ENCODE measurements at places on chromosomes 2 and 18.

DNA sequence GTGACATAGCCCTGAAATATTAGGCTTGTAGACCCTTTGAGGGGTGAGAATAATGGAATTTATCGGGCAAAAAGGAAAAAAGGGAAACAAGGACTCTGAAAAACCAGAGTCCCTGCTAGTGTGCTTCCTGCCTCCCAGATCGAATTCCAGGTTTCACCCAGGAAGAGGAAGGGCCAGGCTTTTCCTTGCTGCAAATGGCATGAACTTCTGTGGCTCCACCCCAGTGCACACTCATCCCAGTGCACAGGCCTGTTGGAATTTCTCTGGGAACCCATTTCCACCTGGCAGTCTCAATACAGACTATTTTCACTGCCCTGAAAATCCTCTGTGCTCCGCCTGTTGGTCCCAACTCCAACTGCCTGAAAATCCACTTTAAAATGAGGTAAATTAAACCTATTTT lies 29.9 kb downstream of the C18orf54 start:
- DNase-seq, result no peak

GRCh38 chr2:226378753-226379705 lies 420.6 kb downstream of the IRS1 start:
- DNase-seq, result no peak

GRCh38 chr2:96485350-96485749 lies 19.8 kb downstream of the NEURL3 start:
- no peak for DNase-seq

DNA sequence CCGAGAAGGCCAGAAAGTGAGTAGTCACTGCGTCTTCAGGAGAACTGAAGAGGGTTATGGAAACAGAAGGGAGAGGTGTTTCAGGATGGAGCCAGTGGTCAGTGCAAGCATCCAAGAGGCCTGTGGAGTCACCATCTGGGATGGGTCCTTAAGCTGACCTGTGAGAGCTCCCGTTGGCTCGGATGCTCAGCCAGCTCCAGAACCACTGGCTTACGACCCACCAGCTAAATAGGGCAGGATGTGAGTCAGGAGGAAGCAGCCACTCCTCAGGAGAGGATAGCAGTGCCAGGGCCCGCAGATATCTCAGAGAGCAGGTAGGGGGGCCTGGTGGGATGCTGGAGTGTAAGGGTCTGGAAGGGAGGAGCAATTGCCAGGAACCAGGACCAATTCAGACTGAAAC lies 63.1 kb upstream of the B3GNT7 start:
- DNase-seq, result no peak

DNA sequence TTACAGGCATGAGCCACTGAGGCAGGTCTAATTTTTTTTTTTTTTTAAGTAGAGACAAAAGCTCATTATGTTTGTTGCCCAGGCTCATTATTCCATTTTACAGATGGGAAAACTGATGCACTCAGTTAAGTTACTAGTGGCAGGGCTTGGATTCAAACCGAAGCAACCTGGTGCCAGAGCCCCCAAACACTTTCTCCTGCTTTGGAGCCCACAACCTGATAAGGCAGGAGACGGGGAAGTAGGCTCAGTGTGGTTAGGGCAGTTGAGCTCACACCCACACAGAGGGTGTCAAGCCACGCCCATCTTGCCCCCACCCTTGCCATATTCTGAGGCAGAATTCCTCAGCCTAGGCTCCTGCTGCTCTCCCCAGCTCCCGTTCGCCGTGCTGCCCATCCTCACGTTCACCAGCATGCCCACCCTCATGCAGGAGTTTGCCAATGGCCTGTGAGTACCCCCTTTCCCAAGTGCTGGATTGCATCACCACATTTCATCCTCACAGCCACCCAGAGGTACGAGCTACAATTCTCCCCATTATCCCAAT lies 5.8 kb upstream of the CTDSP1 start:
- peak; percentile 88 for DNase-seq

DNA sequence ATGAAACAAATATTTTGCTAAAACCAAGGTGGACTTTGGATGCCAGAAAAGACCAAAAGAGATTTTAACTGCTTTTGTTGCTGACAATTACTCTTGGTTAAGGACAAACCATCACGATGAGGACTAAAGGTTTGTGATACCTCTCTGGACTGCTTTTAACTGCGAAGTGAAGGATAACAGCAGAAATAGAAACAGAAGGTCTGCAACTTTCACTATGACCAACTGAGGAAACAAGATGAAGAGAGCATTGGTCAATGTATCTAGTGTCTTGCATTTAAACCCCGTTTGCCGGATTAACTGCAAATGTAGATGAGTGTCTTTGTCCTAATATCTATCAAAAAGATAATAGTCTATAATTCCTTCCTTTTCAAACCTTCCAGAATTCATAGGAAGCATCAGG lies 541.7 kb downstream of the ERBB4 start:
- DNase-seq, result no peak

DNA sequence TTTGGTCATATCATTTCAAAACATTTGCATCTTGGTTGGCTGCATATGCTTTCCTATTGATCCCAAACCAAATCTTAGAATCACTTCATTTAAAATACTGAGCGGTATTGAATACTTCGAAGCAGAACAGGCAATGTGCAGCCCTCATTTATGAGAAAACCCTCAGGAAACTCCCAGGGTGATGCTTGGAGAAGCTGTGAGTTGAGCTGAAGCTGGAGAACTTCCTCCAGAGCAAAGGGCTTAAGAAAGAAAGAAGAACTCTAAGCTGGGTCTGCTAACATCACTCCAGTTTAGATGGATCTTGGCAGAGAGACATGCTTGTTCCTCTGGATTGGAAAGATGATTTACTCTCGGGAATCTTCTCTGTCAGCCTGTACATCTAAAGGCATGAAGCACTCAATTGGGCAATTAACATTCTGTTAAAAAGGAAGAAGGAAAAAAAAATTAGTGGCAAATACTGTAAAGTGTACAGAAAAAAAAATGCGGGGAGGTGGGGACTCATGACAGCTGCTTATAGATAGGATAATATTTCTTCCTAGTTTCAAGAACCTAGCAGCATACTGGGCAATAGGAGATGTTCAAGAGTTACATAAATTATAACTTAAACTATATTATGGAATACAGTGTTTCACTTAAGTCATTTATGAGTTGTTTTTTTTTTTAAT lies 49.5 kb downstream of the ATIC start:
- no peak for DNase-seq

GRCh38 chr2:137221797-137222492 lies 456.6 kb downstream of the THSD7B start:
- DNase-seq, result no peak

- no peak for DNase-seq
Observed at GRCh38 chr18:66109981-66110380, 359.2 kb downstream of the CDH7 start.

GRCh38 chr2:28633746-28634145 lies 117.9 kb upstream of the PPP1CB start:
- DNase-seq, result no peak

GRCh38 chr18:32300914-32301313 lies 111.1 kb downstream of the MEP1B start:
- no peak for DNase-seq

- DNase-seq, result no peak
Observed at GRCh38 chr2:8447610-8448221, 234.1 kb upstream of the ID2 start.

- DNase-seq, result no peak
Observed at GRCh38 chr2:239737144-239737463, 288.0 kb downstream of the NDUFA10 start.

DNA sequence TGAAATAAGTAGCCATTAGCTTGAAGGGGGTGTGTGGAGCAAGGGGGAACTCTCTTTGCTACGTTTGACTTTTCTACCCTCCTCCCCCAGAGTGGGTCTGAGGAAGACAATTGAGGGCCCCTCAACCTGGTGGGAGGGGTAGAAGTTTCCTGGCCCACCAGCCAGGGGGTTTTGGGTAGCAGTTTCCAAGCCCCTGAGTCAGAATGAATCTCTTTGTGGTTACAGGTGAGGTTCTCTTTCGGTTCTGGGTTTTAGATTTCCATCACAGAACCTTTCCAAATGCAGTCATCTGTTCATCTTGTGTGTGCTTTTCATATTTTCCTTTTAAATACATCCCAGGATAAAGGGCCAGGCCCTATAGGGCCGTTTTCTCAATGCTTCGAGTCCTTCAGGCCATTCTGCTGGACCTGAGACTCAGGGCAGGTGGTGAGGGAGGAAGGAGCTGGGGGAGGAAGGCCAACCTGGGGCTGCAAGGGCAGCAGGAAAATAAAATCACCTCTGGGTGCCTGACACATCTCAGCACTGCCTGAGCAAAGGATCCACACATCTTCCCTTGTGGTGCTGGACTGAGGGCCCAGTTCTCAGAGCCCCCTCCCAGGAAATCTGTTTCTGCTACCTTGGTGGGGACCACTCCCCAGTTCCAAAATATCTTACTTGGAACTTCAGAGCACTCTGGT lies 4.7 kb downstream of the LBH start:
- no peak for DNase-seq

DNA sequence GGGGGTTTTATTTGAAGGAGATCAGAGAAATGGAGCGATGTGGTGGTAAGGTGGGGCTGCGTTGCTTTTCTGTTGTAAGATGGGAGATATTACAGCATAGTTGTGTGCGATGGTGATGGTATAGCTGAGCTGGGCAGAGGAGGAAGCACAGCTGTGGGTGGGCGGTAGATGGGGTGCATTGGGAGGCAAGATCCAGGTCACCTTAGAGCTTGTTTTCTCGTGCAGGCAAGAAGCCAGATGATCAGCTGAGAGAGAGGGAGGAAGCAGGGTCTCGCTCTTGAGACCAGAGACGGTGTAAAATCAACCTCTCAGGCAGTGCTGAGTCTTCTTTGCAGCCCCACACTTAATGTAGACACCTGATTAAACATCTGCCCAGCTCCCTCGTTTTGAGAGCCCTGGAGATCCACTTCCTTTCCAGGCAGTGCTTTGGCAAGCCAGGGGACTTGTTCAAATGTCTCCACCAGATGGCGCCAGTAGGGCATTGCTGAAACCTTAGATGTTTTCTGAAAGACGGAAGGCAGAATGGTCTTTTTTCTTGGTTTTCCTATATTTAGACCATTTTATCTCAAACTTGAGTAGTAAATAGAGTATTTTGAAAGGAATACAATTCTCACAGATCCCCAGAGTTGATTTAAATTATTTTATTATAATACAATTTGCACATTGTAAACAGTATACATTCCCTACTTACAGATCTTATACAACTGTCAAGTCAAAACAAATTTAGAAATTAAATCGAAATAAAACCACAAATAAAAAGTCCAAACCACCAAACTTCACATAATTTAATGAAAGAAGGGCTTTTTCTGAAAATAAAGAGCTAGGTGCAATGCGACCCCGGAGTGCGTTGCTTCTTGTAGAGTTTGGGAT lies 21.1 kb upstream of the LYPD6B start:
- peak; percentile 85 for DNase-seq

DNA sequence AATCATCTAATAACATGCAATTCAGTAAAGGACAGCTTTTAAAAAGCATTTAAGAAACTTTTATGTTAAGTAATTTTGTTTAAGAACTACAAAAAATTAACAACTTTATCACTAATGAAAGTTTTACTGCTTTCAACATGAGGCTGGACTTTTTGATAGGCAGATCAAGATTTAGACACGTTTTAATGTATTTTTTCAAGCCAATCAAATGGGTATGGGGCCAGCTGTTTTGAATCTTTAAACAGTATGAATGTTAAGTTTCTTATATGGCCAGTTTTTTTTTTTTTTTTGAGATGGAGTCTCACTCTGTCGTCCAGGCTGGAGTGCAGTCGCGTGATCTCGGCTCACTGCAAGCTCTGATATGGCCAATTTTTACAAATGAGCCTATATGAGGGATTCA lies 73.1 kb downstream of the ST6GAL2 start:
- DNase-seq, result no peak

DNA sequence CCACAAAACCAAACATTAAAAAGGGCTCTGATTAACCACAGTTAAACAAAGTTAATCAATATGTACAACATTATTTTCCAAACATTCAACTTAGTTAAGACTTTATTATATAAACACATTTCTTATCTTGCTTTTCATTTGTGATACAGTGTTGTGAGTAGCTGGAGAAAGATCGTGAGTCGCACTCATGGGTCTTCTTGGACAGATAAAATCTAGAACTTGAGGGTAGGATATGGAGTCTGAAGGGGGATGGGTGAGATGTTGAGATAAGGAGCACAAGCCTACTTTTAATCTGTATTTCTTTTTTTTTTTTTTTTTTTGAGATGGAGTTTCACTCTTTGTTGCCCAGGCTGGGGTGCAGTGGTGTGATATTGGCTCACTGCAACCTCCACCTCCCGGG lies 22.6 kb upstream of the TMEM214 start:
- DNase-seq, result peak; percentile 36

DNA sequence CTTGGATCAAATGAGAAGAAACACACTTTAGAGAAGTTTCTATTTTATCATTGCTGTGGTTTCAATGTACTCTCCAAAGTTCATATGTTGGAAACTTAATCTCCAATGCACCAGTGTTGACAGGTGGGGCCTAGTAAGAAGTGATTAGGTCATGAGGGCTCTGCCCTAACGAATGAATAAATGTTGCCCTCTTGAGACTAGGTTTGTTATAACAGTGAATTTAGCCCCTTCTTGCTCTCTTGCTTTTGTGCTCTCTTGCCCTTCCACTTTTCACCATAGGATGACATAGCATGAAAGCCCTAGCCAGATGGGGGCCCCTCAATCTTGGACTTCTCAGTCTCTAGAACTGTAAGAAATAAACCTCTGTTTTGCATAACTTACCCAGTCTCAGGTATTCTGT lies 664.8 kb downstream of the DCC start:
- no peak for DNase-seq

DNA sequence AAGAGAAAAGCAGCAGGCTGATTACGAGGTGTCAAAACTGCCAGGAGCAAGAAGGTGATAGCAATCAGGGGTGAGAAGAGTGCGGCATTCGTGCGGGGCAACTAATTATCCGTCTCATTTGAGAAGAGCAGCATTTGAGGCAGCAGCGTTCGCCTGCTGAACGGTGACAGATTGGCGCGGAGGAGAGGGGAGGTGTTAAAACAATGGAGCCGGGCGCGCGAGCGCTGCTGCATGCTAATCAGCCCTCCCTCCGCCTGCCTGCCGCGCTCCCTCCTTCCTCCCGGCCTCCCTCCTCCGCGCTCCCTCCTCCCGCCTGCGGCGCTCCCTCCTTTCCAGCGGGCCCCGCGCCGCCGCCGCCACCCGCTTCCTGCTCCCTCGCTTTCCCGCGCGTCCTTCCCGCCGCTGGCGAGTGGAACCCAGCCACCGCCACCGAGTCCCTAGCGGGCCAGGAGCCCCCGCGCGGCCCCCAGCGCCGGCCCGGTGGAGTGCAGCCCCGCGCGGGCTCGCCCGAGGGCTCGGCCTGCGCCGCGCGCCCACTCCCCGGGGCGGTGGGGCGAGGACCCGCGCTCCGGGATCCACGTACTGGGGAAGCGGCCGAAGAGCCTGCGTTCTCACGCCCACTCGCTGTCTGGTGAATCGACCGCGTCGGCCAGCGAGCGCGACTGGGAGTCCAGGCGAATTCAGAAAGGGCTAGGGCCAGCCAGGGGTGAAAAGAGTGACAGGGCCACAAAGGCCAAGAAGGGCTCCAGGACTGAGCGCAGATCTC lies 69.5 kb upstream of the PSMD14 start:
- DNase-seq, result peak; percentile 8

DNA sequence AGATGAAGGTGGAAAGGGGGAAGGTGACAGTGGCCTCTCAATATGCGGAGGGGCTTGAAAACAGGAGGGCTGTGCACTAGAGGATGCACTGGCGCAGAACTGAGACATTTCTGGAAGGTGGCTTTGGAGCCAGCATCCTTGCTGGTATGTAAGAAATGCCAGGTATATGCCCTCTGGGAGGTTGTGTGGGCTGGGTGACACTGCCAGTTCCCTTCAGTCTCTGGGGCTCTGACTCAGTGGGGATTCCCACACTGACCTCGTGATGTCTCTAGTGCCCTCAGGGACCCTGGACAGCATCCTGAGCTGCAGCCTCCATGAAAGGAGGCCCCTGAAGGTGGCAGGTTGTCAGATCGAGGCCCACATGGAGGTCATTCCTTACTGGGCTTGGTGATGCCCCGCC lies 74.0 kb downstream of the AGAP1 start:
- DNase-seq, result no peak

All from NB4 (cell line).